ENCODE measurements at places on chromosomes 12 and 14.

DNA sequence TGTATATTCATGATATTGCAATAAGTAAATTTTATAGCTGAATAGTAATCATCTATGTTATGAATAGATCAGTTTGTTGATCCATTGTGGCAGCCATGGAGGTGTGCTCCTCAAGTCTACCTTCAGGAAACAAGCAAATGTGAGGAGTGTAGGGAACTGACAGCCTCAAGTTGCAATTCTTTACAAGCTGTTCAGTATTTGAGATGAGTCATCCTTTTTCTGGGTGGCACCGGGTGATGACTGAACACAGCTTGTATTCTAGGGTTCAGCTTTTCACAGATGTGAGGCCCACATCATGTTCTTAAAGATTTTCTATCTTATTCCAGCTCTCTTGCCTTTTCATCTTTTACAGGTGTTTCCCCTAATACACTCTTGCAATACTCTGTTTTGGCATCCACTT lies 452.4 kb downstream of the KCNH5 start:
- no peak for DNase-seq

DNA sequence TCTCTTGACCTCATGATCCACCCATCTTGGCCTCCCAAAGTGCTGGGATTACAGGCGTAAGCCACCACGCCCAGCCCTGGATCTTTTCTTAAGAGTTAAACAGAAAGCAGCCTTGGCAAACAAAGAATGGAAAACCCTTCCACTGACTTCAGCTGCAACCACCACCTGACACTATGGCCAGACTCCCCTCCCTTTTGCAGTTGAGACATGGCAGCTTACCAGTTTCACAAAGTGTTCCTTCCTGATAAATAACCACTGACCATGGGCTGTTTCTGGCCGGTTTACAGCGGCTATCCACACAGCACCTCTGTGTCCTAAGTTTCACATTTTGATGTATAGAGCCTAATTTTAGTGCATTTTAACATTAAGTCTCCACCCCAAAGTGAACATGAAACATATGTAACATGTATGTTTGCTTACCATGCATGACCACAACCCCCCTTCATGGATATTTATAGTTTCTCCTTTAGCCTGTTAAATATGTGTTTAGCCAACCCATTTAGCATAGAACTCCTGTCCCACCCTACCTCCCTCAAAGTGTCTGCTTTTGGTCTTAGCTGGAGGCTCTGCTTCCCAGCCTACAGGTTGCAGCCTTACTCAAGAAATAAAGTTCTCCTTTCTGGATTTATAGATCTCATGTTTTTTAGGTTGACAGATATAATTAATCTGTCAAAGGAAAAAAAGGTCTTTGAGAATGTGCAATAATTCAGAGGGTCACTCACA lies 32.7 kb upstream of the RAB21 start:
- DNase-seq, result no peak

DNA sequence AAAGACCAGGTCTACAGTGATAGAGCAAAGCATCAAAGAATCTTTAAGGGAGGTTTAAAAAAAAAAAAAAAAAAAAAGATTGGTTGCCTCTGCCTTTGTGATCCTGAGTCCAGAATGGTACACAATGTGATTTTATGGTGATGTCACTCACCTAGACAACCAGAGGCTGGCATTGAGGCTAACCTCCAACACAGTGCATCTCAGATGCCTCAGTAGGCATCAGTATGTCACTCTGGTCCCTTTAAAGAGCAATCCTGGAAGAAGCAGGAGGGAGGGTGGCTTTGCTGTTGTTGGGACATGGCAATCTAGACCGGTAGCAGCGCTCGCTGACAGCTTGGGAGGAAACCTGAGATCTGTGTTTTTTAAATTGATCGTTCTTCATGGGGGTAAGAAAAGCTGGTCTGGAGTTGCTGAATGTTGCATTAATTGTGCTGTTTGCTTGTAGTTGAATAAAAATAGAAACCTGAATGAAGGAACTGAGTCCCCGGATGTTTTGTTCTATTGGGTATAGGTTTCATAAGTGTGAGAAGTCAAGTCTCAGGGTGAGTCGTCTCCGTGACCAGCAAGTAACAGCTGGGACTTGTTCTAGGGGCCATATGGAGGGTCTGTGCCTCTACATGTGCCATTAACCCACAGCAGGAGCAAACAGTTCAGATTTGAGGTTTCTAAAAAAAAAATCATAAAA lies 9.3 kb downstream of the PEBP1 start:
- DNase-seq, result no peak

DNA sequence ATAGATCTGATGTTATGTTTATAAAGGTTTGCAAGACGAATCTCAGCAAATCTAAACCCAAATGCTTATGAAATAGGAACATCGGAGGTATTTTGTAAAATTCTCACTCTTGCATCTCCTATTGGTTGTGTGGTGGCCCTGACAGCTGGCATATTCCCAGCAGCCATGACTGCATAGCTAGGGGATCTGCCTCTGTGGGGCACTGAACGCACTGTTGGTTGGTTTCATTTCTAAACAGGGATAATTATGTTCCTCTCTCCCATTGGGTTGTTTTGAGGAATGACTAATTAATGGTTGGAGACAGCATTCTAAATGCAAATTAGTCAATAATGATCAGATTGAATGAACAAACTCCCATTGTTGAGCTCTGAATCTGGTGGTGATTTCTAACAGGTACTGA lies 2.7 kb upstream of the BEST3 start:
- DNase-seq, result no peak

DNA sequence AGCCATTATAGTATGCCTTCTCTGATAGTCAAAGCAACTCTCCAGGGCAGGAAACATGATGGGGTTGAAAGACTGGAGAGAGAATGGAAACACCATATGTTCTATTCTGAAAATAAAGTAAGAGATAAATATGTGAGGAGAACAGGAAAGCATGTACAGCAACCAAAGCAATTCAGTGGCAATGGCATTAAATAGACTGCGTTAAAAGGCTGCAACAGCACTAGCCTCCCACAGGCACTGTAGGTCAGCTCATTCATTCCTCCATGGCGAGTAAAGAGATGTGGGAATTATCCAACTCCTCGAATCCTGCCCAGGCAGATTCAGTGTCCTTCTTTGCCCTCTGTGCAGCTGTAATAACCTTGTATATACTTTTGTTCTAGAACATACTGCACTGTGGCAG lies 43.8 kb downstream of the ANO6 start:
- DNase-seq, result no peak

DNA sequence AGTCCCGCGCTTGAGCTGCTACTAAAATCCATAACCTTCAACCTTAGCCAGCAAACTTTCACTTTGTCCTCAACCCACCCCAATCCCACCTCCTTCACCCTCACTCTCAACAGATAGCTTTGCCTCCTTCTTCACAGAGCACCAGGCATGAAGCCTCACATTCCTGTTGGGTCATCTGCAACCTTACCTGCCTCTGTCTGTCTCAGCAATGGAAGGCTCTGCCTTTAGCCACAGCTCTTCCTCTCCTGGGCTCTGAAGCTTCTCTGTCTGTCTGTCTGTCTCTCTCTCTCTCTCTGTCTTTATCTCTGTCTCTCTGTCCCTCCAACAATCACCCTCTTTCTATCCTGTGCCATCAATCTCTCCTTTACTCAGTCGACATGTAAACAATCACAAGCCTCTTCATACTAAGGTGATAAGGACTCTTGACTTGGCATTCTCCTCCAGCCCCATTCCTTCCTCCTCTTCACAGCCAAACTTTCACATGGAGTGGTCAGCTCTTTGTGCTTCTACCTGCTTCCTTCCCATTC lies 220.8 kb downstream of the SPTSSA start:
- no peak for DNase-seq

DNA sequence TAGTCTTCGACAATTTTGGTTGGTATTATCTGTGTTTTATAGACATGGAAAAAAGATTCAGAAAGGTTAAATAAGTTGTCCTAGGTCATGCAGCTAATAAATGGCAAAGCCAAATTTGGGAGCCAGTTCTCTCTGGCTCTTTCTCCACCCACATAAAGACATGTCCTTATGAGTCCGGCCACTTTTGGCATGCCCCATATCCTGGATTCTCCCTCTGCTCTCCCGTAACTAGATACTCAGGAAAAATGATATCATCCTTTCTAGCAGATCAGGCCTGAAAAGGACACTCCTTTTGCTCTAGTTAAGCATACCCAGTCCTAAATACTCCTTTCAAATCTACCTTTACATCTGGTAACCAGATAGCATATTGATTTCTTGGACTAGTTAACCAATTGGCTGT lies 64.4 kb downstream of the TTLL5 start:
- no peak for DNase-seq

GRCh38 chr12:47236109-47236714 lies 156.5 kb upstream of the AMIGO2 start:
- DNase-seq, result peak; percentile 83

- DNase-seq, result no peak
Observed at GRCh38 chr14:76012354-76012753, 26.8 kb downstream of the IFT43 start.

DNA sequence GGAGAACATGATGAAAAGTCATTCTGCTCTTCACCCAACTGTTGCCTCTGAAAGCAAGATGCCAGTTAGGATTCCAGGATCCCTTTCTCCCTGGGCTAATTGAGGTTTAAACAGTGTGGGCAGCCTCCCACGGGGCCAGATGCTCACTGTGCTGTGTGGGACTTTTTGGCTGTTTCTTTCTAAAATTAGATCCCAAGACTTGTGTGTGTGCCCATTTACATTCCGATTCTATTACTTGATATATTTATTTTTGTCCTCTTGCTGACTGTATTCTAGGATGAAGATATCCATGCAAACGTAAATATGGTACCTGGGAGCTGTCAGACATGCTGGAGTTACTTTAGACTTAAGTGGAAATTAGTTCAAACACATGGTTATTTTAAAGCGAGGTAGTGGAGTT lies 6.2 kb downstream of the IFT43 start:
- peak; percentile 24 for DNase-seq

GRCh38 chr14:34252227-34252626 lies 209.8 kb downstream of the SPTSSA start:
- no peak for DNase-seq

- no peak for DNase-seq
Observed at GRCh38 chr14:77074969-77075368, 23.1 kb upstream of the CIPC start.

GRCh38 chr14:80560800-80561657 lies 349.7 kb upstream of the DIO2 start:
- no peak for DNase-seq

- DNase-seq, result peak; percentile 21
Observed at GRCh38 chr14:37232907-37233481, 35.3 kb downstream of the MIPOL1 start.

DNA sequence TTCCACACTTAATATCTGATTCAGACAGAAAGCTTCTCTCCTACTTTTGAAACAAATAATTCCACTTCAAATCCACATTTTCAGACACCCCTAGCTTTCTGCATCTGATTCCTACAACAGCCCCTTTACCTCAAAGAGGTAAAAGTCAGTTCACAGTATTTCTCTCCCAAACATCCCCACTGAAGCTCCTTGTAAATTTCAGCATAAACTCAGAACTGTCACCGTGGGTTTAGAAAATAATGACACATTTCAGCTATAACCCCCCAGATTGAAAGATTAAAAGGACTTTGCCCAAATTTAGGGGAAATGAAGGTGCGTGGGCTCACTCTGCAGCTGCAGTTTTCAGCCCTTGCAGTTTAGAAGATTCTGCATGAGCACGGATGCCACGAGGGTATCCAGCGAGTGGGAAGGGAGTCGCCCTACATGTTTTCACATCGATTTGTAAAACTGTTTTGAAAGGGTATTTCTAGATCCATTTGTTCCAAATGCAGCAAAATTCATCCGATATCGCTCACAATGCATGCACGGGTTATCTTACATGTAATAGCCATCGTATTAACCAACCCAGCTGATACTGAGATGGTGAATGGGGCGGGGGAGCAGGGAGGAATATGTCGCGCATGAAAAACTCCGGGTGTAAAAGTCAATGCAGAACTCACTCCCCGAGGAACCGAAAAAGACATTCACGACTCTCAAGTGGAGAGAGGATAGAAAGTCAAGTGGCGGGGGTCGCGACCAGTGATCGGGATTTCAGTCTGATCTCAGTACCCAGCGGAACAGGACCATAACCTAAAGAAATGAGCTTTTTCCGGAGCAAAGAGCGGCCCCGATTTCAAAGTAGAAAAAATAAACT lies 5.0 kb upstream of the CCND2 start:
- DNase-seq, result no peak

DNA sequence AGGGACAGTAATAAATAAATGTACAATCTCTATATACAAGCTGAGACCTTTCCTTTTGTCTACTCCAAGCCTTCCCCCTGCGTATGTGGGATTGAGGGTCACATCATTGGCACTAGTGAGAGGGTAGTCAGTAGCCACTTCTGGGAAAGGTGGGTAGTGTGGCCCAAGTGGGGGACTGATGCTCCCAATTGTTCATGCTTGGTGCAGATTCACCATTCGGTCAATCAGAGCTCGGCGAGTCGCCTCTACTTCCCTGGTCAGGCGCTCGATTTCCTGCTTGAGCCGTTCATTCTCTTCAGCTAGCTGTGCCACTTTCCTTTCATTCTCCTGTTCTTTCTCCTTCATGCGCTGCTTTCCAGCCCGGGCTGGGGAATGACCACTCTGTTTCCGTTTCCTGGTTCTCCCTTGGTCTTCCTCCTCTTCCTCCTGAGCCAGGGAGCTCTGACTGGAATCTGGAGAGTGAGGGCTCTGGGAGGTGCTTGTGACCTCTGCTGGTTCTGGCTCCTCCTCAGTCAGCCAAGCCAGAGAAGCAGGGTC lies 3.6 kb downstream of the DDIT3 start:
- DNase-seq, result no peak

DNA sequence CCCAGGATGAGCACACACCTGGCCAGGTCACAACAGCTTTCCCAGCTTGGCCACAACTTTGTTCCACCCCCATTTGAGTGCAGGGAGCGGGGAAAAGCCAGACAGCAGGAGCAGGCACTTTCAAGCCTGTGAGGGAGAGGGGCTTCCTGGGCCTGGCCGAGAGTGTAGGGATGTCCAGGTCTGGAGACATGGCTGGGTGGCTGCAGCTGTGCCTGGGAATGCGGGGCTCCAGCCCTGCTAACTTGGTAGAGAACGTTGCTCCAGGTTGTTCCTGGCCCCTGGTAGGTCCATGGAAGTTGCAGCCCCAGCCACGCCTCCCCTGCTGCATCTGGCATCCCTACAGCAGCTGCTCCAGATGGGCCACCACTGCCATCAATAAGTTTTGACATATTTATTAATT lies 738.5 kb downstream of the SLC6A15 start:
- DNase-seq, result no peak

Measured in GM04504 (cell line).